Stimulated activated CD4-positive, alpha-beta T cell treated with anti-CD3 and anti-CD28 coated beads, TNF-alpha, amount 100 ng/mL, for 24 hours (primary cell): ENCODE measurements at places on chromosomes 7 and 10.

DNA sequence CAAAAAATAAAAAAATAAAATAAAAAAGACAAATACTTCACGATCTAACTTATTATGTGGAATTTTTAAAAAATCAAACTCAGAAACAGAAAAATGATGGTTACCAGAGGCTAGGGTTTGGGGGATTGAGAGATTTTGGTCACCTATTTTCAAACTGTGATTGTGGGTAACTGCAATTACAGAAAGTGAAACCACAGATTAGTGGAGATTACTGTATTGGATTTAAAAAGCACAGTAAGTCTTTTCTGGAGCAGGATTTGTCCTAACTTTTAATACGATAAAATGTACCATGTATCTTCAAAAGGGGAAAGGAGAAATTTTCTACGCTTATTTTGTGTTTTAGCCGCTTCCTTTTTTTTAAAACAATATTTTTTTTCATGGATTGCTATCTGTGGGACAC is 1204.9 kb upstream of the LRRTM3 start:
- DNase-seq, result no peak

GRCh38 chr7:117493460-117493859 is 13.6 kb downstream of the CFTR start:
- DNase-seq, result no peak

DNA sequence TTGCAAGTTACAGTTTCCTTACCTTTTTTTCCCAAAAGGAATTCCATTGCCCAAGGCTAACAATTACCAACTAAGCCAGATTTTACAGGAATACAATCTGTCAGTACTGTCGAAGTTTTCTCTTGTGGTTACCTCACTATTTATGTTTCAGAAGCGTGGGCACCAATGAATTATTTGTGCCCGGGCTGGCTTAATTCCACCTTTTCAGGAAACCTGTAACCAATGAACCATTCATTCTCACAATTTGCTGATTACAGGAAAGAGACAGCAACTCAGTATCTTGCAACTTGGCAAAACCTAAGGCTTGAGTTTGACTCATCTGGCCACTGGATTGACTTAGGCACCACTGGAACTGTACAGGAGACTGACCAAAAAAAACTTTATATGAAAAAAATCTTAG is 485.6 kb downstream of the INHBA start:
- DNase-seq, result no peak

DNA sequence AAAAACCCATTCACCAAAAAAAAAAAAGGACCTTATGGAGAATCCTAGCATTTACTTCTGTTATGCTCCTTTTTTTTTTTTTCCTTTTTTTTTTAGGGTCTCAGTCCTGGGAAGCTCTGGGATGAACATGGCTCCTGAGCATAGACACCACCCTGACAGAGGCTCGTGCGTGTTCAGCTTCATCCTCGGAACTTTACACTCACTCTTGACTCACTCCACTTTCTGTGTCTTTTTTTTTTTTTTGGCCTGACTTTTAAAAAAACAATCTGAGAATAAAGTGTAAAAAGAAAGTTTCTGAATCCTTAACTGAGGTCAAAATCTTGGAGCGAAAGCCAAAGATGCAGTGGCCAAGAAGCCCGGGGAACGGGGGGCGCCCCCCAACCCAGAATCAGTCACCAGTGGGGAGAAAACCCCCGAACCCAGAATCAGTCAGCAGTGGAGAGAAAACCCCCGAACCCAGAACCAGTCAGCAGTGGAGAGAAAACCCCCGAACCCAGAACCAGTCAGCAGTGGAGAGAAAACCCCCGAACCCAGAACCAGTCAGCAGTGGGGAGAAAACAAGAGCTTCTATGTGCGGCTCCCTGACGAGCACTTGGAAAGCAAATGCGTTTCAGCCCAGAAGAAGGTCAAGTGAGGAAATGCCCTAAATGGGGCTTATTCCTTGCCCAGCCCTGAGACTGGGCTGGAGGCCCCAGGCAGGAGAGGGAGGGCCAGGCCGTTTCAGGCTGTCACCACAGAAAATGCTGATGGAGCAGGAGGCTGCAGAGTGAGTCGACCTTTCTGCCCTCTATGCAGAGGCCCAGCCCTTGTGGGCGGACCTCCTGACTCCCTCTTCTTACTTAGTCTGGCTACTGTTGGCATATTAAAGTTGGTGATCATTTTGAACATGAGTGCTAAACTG is 19.0 kb upstream of the PFKP start:
- no peak for DNase-seq
